ENCODE measurements at places on chromosomes 11 and 22. TPM values are rescaled to one million over a fixed set of nuclear protein-coding genes. Genes with fewer than 3 reads are reported as not detected.

The OR4D5 gene
- total RNA-seq: not detected

The KCNQ1 gene
- 0.19 TPM for total RNA-seq

The KRTAP5-7 gene
- total RNA-seq: not detected

The NCR3LG1 gene
- 2.1 TPM for total RNA-seq

The KCNJ11 gene
- total RNA-seq: 0.46 TPM

The KLHL35 gene
- total RNA-seq: 0.51 TPM

The CCDC15 gene
- total RNA-seq: 0.43 TPM

The CASTOR1 gene
- 3.3 TPM for total RNA-seq

The CNTF gene
- total RNA-seq: 1.1 TPM

The RIMBP3C gene
- total RNA-seq: 0.27 TPM

The C22orf15 gene
- not detected for total RNA-seq

The FXYD2 gene
- 14.8 TPM for total RNA-seq

The PATE2 gene
- total RNA-seq: not detected

The OR8D4 gene
- total RNA-seq: not detected

The RANBP1 gene
- total RNA-seq: 284 TPM

The OR51E2 gene
- not detected for total RNA-seq

The CDC45 gene
- total RNA-seq: 24.1 TPM

The MMP10 gene
- 1.5 TPM for total RNA-seq

The MAPK8IP1 gene
- total RNA-seq: 5.7 TPM

The ZP1 gene
- total RNA-seq: not detected

The SYCE3 gene
- total RNA-seq: 0.58 TPM

The PGR gene
- not detected for total RNA-seq

The LRRC55 gene
- not detected for total RNA-seq

The POTEH gene
- total RNA-seq: not detected

The IGSF22 gene
- total RNA-seq: not detected

The OR4A16 gene
- total RNA-seq: not detected

The MMP26 gene
- not detected for total RNA-seq

The OR5A1 gene
- total RNA-seq: not detected

The PIK3IP1 gene
- total RNA-seq: 1.3 TPM

The KRTAP5-11 gene
- not detected for total RNA-seq

The FAM227A gene
- 0.71 TPM for total RNA-seq

Measured in A549 treated with RU486 at 1 μM for 4 hours (cell line).